ENCODE measurements at places on chromosomes 6 and 20.
A peak's percentile ranks its signal among the peaks of the same experiment; 100 is the strongest.

DNA sequence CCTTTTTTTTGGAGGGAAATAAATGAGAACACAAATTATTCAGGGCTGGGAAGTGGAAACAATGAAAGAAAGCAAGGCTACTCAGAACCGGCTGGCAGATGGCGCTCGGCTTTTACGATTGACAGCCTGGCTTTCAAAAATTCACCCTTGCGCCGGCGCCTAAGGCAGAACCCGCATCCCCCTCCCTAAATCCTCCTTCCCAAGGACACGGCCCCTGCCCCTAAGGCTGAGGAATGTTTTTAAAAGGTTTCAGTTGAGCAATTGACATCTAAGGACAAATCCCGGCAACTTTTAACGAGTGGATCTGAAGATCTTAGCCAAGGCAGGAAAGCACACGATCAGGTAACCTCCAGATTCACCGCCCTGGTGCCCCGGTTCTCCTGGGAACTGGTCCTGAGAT is 16.3 kb downstream of the GNAS start:
- DNase-seq = no peak

- peak; percentile 17 for DNase-seq
These were observed 10.5 kb upstream of the PLN start for GRCh38 chr6:118537574-118537973.

DNA sequence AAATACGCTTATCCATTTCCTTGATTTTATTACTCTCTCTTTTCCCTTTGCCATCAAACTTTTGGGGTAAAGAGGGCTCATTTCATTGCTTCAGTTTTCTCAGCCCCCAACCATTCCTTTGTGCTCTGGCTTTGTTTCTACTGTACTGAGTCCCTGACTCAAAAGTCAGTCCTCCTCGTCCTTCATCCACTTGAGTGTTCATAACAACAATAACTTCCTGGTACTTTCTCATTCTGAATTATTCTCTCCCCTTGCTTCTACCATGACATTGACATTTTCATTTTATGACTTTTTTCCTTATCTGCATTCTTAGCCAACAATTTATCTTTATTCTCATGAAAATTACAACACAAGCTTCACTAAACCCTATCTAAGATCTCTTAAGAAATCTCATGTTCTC is 911 bp downstream of the ENPP3 start:
- no peak for DNase-seq

DNA sequence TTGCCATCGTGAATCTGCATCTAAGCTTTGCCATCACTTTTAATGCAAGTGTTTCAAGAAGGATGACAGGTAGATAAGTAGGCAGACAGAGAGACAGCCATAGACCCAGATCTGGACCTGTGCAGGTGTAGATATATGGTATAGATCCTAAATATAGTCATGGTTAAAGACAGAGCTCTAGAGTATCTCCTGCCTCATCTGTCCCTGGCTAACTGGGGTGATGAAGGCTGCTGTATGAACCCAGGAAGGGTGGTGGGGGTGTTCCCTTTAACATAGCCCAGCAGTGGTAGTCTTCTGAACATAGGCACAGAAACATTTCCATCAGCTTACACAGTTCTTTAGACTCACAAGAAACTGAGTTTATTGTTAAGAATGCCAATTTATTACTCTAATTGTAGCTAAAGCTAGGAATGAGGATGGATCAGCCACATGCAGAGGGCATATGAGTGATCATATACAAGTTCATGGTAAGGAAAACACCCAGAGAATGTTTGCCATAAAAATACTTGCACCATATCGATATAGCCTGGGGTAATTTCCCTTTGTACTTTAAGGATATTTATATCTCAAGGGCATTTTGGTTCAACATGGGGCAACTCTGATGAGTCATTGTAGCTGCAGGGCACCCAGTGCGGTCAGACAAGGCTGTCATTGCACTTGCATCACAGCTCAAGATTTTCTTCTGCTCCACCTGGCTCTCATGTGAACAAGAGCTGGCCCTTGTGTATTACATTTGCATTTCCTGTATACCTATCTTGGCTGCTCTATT is 587.2 kb downstream of the EPM2A start:
- peak; percentile 95 for DNase-seq

DNA sequence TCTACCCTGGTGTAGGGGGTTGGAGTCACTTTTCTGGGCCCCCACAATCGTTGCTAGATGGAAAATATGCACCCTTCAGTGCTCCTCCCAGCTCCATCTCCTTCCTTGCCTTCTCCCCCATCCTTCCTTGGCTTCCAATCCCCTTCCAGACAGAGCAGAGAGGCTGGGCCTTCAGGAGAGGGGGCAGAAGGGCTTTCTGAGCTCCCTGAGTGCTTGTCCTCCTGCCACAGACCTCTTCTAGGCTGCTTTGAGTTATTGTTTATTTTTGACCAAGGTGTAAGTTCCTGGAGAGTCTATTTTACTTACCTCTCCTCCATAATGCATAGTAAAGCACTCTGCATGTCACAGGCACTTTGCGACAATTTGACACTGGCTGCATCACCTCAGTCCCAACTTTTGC is 96.4 kb upstream of the CNKSR3 start:
- no peak for DNase-seq

DNA sequence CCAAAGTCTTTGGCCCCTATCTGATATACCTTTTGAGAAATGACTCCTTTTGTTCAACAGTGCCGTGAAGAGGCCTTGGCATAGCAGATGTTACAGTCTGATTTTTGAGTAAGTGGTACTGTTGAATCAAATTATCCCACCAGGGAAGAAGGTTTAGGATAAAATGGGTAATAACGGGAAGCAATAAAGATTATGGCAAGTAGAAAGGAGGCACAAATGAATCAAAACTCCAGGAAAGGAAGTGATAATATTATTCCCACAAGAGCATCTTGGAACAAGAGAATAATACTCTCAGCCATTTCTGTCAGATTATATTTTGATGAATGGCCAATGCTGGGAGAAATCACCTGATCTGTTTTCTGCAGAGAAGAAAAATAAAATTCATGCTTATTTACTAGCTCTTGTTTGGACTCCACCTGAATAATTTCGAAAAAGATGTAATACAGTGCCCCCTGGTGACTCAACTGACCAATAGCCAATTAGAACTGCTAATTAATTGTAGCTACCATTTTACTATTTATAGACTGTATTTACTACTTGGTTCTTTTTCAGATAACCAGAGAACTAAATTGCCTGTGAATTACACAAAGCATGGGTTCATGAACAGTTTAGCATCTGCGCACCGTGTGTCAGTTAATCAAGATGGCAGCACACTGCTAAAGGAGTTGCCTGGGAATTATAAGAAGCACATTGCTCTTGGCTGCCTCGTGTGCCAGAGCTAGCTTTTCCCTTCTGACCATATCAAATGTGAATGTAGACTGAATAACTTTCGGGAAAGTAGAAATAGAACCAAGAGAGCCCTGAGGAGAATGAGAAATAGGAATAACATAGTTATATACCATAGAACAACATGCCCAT is 78.5 kb upstream of the TRDN start:
- DNase-seq = no peak

Measured in fibroblast of gingiva (primary cell).